NCI-H82 (cell line): ENCODE measurements at places on chromosomes 7 and 10.
A peak's percentile ranks its signal among the peaks of the same experiment; 100 is the strongest.

- DNase-seq: peak; percentile 74
Measured at GRCh38 chr10:24360282-24361127, 151.6 kb downstream of the KIAA1217 start.

DNA sequence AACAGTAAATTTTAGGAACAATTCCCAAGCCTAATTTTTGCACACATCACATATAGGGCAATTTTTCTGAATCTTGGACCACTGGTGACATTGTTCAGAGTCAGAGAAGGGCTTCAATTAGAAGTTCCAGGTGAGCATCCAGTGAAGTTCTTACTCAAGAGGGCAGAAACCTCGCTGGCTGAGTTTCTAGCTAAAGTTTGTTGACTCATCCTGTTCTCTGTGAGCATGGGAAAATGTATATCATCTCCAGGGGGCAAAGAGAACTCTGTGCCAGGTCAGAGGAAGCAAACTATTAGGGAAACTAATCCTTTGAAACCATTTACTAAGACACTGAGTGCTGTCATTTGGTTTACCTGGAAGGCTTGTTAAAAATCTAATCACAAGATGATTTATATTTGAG is 695.6 kb upstream of the IGFBP3 start:
- DNase-seq: no peak

DNA sequence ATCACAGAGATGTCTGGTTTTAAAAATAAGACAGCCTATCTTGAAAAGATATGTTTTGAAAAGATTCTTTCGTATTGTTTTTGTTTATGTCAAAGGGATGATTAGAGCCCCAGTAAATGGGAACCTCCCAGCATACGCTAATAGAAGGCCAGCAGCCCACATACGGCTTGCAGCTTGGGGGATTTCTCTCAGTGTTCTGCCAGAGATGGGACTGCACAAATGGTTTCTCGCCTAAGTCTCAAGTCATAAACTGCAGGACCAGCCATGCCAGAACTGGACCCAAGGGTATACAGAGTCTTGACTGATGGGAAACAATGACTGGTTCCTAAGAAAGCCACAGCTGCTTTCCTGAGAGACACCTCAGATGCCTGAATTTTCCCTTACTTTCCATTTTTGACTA is 306.9 kb upstream of the DGKB start:
- no peak for DNase-seq

DNA sequence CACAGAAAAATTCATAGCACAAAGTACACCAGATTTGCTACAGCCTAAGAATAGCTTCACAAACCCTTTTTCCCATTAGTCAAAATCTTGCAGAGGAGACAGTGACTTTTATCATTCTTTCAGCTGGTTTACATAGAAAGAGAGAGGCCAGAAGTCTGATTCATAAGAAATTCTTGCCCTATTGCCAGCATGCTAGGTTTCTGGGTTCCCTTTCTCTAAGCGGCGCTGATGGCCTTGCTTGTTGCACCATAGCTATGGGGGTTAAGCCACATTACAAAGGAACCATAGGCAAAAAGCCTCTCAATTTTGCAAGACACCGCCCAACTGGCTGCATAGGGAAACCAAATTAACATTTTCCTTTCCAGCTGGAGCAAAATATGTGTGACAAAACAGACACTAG is 87.4 kb downstream of the ZNF467 start:
- no peak for DNase-seq

DNA sequence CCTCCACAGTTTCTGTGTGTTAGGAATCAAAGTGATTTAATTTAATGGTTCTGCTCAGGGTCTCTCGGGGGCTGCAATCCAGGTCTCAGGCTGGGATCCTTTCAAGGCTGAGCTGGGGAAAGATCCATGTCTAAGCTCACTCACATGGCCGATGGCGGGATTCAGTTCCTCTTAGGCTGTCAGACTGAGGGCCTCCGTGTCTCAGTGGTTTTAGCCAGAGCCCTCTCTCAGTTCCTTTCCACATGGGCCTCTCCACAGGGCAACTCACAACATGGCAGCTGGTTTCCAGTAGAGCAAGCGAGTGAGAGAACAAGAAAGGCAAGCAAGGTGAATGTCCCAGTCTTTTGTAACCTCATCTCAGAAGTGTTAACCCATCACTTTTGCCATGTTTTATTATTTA is 26.9 kb downstream of the CAV1 start:
- no peak for DNase-seq

GRCh38 chr7:71842381-71842780 is 569.8 kb downstream of the CALN1 start:
- no peak for DNase-seq

GRCh38 chr7:7861211-7861633 is 107.4 kb upstream of the GLCCI1 start:
- DNase-seq: no peak

GRCh38 chr10:125495386-125495785 is 187.6 kb downstream of the TEX36 start:
- no peak for DNase-seq

DNA sequence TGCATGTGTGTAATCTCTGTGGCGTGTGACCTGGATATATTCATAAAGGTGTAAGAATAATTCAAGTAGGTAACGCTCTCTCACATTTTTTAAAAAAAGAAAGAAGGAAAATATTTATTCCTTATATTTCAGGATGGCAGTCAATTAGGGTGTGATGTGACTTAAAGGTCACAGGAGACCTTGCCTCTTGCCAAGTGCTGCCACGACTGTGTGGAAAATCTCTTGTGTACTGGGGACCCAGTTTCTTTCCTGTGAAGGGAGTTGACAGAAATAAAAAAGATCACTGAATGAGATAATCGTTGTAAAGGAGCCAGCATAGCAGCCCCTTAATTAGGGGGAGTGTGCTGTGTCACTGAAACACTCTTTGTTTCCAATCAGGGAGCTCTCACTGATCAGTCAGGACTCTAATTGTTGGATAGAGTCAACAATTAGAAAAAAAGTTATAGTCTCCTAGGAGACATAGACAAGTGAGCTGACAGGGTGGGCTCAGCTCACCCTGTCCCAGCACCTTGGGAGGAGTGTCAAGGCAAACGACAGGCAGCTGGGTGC is 31.1 kb downstream of the PTPRE start:
- DNase-seq: no peak

- no peak for DNase-seq
Measured at GRCh38 chr7:46723003-46723402, 801.9 kb upstream of the IGFBP3 start.

DNA sequence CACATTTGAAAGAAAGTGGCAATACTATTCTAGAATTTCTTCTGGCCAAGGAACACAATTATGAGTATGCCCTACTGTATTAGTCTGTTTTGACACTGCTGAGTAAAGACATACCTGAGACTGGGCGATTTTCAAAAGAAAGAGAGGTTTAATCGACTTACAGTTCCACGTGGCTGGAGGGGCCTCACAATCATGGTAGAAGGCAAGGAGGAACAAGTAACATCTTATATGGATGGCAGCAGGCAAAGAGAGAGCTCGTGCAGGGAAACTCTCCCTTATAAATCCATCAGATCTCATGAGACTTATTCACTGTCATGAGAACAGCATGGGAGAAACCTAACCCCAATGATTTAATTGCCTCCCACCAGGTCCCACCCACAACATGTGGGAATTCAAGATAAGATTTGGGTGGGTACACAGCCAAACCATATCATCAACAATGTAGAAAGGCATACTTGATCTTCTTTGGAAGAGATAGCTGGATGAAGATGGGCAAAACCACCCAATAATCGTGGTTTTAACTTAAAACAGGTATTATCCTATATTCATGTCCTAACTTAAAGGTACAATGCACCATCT is 113.9 kb downstream of the ETV1 start:
- DNase-seq: no peak

GRCh38 chr7:128160296-128160695 is 80.8 kb upstream of the LEP start:
- no peak for DNase-seq

DNA sequence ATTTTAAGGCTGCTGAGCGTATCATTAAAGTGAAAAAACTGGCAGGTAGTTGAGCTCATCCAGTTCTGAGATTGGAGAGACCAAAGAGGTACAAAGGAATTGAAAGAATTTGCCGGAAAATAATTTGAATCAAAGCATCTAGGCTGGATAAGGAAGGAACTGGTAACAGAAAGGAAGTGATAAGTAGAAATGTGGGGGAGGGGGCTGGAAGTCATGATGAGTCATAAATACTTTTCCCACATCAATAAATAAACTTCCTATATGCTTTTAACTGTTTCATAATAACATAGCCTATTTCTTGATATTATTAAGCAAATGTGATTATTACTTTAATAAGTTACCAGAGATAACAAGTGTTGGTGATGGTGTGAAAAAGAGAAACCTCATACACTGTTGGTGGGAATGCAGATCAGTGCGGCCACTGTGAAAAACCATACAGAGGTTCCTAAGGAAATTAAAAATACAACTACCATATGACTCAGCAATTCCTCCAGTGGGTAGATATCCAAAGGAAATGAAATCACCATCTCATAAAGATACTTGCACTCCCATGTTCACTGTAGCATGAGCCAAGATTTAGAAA is 27.0 kb downstream of the ZNF438 start:
- no peak for DNase-seq

DNA sequence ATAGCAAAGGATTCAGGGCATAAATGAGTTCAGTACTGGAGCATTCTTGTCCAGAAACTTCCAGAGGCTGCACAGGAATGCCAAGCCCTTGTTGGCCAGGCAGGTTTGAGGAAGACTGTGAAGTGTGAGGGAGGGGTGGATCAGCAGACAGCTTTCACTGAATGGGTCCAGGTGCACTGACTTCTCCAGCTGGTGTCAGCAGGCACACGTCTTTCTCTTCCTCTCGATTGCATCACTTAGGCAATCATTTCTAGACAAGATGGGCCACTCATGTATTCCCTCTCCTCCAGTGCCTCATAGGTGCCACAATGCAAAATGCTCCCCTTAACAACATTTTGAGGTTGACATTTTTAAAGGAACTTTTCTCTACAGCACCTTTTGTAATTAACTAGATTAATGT is 15.6 kb upstream of the PLEKHS1 start:
- DNase-seq: no peak

GRCh38 chr10:43809211-43809930 is 160.7 kb upstream of the ZNF32 start:
- DNase-seq: no peak

DNA sequence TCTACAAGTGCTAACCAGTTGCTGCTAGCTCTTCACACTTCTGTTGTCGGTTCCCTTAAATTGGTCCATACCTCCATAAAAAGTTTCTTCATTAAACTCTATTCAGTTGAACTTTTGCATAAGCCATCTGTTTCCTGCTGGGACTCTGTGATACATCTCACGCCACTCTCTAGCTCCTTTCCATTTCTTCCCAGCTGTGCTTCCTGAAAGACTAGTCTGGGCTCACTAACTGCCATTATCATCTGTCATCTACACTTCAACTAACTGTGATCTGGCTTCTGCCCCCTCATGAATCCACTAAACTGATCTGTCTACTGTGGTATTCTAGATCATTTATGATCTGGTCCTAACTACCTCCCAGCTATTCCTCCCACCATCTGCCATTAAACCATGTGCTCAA is 78.3 kb downstream of the ELAPOR2 start:
- no peak for DNase-seq

GRCh38 chr7:47244692-47245091 is 337.2 kb downstream of the TNS3 start:
- no peak for DNase-seq
